ENCODE measurements at places on chromosomes 1 and 21. TPM values are rescaled to one million over a fixed set of nuclear protein-coding genes. Genes with fewer than 3 reads are reported as not detected.
A peak's percentile ranks its signal among the peaks of the same experiment; 100 is the strongest.

- H3K27me3 ChIP-seq, result no peaks in the 10 kb centered on the region
- H3K36me3 ChIP-seq, result peaks cover 18% of the 10 kb centered on the region
- H3K4me3 ChIP-seq, result peak overlapping the region; percentile 49
- no peak for DNase-seq
- peak overlapping the region; percentile 48 for H3K27ac ChIP-seq
- H3K4me1 ChIP-seq, result peaks cover 29% of the 10 kb centered on the region
Measured at GRCh38 chr1:160204526-160205241, 500 bp upstream of the PEA15 start.

- H3K4me3 ChIP-seq, result no peak overlapping the region
- H3K36me3 ChIP-seq, result no peaks in the 10 kb centered on the region
- no peaks in the 10 kb centered on the region for H3K4me1 ChIP-seq
- H3K27me3 ChIP-seq, result no peaks in the 10 kb centered on the region
- no peak overlapping the region for H3K27ac ChIP-seq
- DNase-seq, result no peak
Measured at GRCh38 chr1:239353536-239353935, 32.8 kb upstream of the CHRM3 start.

GRCh38 chr1:42138586-42138985, 14.6 kb upstream of the GUCA2B start:
- no peaks in the 10 kb centered on the region for H3K4me1 ChIP-seq
- no peak for DNase-seq
- peaks cover 8% of the 10 kb centered on the region for H3K27me3 ChIP-seq
- no peak overlapping the region for H3K4me3 ChIP-seq
- no peak overlapping the region for H3K27ac ChIP-seq

DNA sequence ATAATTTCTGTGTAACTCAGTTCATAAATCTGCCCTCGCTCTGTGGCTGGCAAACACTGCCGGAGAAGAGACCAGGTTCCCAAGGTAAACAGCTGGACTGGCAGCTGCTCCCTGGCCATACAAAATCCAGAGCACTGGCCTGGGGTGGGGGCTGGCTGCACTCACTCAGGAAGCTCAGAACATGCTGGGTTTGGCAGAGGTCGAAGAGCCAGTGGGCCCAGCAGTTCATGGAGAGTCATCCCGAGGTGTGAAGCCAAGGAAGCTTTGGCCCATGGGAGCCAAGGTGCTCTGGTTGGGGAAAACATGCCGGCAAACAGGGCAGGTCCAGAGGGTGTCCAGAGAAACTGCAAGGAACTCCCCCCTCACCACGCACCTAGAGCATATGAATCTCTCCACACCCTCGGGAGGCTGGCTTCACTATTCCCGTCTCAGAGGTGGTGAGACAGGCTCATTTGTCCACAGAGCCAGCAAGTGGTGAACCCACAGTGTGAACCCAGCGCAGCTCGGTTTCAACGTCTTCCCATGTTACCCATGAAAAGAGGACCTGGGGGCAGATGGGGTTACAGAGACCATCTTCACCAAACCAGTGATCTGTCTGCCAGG, 102.4 kb downstream of the DMRTB1 start:
- H3K4me3 ChIP-seq, result no peak overlapping the region
- no peaks in the 10 kb centered on the region for H3K36me3 ChIP-seq
- H3K27ac ChIP-seq, result no peak overlapping the region
- DNase-seq, result no peak
- H3K27me3 ChIP-seq, result peaks cover 15% of the 10 kb centered on the region

GRCh38 chr1:48931506-48932192, 155.0 kb upstream of the BEND5 start:
- H3K27me3 ChIP-seq, result no peaks in the 10 kb centered on the region
- no peak overlapping the region for H3K27ac ChIP-seq
- DNase-seq, result peak; percentile 83
- no peaks in the 10 kb centered on the region for H3K36me3 ChIP-seq

Gene PLD5
- not detected for total RNA-seq

DNA sequence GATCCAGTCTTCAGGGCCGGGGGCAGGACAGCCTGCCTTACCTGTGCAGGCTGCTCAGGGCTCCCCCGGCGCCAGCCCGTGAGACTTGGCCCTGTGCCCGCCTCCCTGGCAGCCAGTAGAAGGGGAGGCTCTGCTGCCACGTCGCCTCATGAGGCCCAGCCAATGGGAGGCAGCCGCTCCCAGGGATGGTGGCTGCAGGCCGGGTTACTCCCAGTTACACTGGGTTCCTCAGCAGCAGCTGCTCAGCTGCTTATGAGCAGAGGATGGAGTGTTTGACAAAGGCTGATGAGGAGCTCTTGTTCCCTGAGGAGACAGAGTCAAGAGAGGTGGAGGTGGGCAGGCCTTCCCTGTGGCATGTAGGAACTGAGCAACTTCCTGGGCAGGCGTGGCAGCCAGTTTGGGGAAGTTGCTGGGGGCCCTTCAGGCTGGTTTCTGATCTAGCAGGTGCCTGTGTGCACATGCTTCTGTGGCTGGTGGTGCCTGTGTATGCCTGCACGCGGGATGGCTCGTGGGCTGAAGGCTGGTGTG, 5.5 kb downstream of the MFSD2A start:
- H3K4me3 ChIP-seq, result no peak overlapping the region
- no peaks in the 10 kb centered on the region for H3K36me3 ChIP-seq
- DNase-seq, result no peak

Gene SLC1A7
- total RNA-seq, result 0.33 TPM

GRCh38 chr21:44413566-44414290, 41.6 kb upstream of the LRRC3 start:
- no peak overlapping the region for H3K4me3 ChIP-seq
- no peaks in the 10 kb centered on the region for H3K36me3 ChIP-seq
- no peak for DNase-seq
- H3K27ac ChIP-seq, result no peak overlapping the region
- H3K27me3 ChIP-seq, result no peaks in the 10 kb centered on the region

DNA sequence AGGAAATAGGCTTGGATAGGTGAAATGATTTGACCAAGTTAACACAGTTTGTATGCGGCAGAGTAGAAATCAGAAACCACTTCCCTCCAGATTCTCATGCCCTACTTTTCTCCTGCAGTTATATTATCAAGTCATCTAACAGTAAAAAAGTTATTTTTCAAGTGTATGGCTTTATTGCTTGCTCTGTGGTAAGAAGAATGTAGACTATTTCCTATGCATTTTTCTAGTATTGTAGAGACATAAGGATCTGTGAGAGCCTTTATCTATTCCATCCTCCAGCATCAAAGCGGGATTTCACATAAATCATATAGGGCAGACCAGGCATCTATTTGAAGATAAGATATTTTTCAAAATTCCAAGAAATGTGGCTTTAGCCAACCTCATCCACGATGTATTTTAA, 208.5 kb downstream of the TTLL7 start:
- no peak for DNase-seq
- no peaks in the 10 kb centered on the region for H3K27me3 ChIP-seq

GRCh38 chr1:107549152-107549810, 408.4 kb downstream of the NTNG1 start:
- DNase-seq, result no peak
- H3K36me3 ChIP-seq, result no peaks in the 10 kb centered on the region
- H3K27ac ChIP-seq, result no peak overlapping the region
- no peaks in the 10 kb centered on the region for H3K27me3 ChIP-seq

DNA sequence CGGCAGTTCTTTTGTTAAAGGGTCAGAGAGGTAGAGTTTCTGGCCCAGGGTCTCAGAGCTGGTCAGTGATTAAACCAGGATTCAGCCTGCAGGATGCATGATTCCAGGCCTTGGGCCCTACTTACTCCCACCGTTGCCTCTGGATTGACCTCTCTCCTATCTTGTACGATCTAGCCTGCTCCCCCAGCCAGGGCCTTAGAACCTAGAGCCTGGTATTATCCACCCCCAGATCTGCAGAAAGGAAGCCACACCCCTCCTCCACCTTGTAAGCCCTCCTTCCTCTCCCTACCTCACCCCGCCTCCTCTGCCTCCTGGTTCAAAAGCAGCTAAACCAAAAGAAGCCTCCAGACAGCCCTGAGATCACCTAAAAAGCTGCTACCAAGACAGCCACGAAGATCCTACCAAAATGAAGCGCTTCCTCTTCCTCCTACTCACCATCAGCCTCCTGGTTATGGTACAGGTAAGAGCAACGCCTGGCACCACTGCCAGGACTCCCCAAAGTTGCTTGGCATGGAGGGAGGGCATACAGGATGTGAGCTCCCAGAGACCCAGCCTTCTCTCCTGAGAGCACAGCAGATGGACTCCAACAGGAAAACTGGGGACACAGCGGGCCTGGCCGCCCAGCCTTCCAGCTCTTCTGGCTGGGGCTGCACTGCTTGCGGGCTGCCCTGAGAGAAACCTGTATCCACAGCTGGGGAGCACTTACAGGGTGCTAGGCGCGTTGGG, at the start of gene CD52:
TSS of gene CD52 (plus strand) at position 347 of the 726 bp plus-strand sequence. CDS start at position 407, 60 bp downstream.
- no peaks in the 10 kb centered on the region for H3K27me3 ChIP-seq
- H3K27ac ChIP-seq, result no peak within 1 kb of the TSS
- no peaks in the 10 kb centered on the region for H3K36me3 ChIP-seq
- H3K4me3 ChIP-seq, result no peak within 1 kb of the TSS

DNA sequence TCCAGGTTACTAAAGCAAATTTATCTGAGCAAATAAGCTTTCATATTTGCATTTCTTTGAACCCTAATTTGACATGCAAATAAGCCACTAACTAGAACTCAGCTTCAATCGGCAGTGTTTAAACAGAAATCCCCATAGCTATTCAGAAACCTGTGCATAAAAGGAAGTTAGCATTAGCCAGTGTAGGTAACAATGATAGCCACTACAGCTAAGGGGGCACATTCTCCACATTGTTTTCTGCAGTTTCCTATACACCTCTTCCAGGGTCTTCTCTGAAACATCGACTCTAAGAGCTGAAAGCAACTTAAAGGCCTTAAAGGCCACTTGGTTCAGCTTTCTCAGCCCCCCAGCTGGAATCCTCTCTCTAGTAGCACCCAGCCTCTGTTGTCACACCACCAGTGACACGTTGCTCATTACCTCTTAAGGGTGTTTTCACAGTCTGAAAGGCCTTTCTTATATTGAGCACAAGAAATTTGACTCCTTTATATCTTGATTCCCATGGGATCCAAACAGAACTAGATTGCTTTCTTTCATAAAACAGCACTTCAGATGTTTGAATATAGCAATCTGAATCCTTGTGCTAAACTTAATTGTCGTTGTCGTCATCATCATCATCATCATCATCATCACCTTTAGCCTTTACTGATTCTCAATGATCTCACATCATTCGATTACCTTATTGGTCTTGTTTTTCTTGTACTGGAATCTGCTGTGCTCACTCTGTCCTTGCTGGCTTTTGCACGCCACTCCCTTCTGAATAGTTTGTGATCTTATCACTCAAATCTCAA, 93.9 kb upstream of the DAB1 start:
- H3K4me3 ChIP-seq, result no peak overlapping the region
- H3K36me3 ChIP-seq, result no peaks in the 10 kb centered on the region
- H3K27me3 ChIP-seq, result no peaks in the 10 kb centered on the region
- H3K4me1 ChIP-seq, result no peaks in the 10 kb centered on the region
- DNase-seq, result no peak

DNA sequence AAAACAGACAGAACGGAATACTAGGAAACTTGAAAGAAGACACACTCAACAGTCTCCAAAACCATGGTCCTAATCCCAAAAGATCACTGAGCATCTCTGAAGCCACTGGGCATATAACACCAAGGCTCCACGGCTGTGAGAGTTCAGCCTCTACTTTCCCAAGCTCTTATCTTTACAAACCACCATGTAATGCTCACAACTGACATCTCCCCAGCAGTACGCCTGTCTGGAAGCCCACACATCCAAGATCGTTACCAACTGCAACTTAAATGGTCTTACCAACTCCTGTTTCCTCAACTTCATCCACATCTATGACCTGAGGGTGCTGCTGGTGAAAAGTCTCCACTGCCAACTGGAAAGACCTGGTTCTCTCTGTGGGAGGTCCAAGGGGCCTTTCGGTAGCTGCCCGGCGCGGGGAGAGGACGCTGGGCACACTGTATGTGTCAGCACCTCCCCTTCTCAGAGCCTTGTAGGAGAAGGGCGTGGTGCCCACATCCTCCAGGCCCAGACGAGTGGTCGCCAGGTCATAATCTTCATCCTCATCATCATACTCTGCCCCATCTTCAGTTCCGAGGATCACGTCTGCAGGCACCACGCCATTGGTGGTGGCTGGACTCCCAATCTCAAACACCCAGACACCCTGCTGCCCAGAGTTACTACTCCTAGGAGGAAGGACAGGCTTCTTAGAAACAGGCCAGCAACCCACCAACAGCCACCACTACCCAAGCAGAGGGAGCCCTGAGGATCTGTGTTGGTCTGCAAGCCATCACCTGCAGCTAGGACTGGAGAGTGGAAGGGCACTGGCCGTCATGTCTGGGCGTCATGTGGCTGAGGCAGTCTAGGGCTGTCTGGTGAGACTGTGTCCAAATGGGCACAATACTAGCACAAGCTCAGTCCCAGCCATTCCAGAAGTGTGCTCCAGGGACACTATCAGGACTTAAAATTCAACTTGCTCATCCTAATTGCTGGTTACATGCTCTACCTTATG, 23.0 kb downstream of the NID1 start:
- H3K27ac ChIP-seq, result no peak overlapping the region
- DNase-seq, result no peak
- peaks cover 9% of the 10 kb centered on the region for H3K4me1 ChIP-seq
- peaks cover 8% of the 10 kb centered on the region for H3K36me3 ChIP-seq

DNA sequence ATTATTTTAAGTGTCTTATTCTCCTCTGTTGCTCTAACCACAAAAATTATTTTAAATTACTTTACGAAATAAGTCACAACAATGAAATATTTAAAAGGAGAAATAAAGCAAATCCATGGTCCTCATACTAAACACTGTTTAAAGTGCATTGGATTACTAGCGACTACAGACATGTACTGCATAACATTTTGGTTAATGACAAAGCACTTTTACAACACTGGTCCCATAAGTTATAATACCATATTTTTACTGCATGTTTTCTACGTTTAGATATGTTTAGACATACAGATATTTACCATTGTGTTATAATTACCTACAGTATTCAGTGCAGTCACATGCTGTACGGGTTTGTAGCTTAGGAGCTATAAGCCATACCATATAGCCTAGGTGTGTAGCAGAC, 30.2 kb downstream of the VAMP4 start:
- DNase-seq, result no peak
- no peaks in the 10 kb centered on the region for H3K4me1 ChIP-seq
- H3K4me3 ChIP-seq, result no peak overlapping the region
- H3K27me3 ChIP-seq, result no peaks in the 10 kb centered on the region
- no peak overlapping the region for H3K27ac ChIP-seq

DNA sequence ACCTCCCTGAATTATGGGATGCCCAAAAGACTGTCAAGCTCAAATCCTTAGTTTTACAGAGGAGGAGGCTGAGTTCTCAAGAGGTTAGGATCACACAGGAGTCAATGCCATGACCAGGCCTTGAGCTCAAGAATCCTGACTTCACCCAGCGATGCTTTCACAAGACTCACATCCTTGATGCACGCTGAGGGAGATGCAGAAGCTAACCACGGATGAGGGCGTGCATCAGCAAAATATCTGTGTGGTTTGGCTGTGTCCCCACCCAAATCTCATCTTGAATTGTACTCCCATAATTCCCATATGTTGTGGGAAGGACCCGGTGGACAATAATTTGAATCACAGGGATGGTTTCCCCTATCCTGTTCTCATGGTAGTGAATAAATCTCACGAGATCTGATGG, 133.2 kb downstream of the KCNJ6 start:
- H3K4me3 ChIP-seq, result no peak overlapping the region
- H3K36me3 ChIP-seq, result no peaks in the 10 kb centered on the region
- H3K4me1 ChIP-seq, result peaks cover 2% of the 10 kb centered on the region
- no peak overlapping the region for H3K27ac ChIP-seq
- no peaks in the 10 kb centered on the region for H3K27me3 ChIP-seq

GRCh38 chr1:43554444-43554992, 23.8 kb downstream of the PTPRF start:
- H3K4me1 ChIP-seq, result peaks cover 11% of the 10 kb centered on the region
- no peak overlapping the region for H3K4me3 ChIP-seq
- peaks cover 10% of the 10 kb centered on the region for H3K36me3 ChIP-seq
- H3K27ac ChIP-seq, result no peak overlapping the region

GRCh38 chr1:53060579-53060978, 1.4 kb upstream of the PODN start:
- H3K27me3 ChIP-seq, result no peaks in the 10 kb centered on the region
- H3K27ac ChIP-seq, result no peak overlapping the region
- H3K4me1 ChIP-seq, result peaks cover 6% of the 10 kb centered on the region
- peak; percentile 37 for DNase-seq

All from fibroblast of lung (primary cell).